Ovary (tissue), 10 donors: ENCODE measurements at places on chromosomes 3 and 15.
A peak's percentile ranks its signal among the peaks of the same experiment; 100 is the strongest.

DNA sequence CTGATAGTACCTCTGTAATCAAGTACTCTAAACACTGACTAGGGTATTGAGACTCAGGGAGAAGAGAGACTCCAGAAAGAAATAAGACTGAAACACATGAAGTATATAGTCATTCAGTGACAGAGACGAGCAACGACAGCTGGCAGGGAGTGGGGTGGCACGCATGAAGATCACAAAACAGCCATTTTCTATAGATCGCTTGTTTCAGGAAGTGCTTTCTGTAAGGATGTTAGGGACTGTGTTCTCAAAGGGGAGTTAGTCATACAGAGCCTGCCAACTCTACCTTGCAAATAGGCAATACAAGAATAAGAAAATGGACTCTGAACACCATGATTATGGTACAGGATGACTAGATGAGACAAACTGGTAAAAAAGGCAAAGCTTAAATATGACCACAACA lies 139.5 kb downstream of the TBL1XR1 start:
- no peak for DNase-seq

DNA sequence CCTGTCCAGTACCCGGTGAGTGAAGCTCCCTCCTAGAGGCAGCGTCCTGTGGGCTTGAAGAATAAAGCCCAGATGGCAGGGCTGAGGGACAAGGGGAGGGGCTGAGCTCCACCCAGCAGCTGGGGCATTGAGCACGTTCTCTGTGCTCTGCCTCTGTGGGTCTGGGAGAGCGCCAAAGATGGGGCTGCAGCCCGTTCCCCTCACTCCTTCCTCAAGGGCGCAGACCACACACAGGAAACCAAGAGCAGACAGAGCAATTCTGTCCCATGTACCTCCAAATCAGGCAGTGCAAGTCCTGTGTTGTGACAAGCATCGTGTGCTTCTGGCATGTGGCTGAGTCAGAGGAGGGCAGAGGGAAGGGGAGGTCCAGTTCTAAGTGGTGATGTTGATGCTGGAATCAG lies 15.7 kb upstream of the KIF23 start:
- DNase-seq = no peak

DNA sequence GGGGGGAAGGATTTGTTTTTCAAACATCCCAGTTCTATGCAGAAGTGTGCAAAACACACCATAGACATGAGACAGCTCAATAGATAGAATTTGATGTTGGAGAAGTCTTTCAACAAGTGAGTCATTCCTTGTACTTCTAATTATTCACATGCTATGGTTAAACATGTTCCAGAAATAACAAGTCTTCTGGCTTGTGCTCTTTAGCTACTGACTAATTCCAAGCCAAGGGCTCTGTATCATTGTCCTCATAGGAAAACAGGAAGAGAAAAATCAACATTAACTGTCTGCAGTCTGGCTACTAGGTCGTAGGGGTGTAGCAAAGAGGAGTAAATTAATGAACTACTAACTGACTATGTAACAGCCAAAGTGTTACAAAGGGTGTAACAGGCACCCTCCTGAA lies 25.8 kb downstream of the LDHAL6B start:
- DNase-seq = no peak

- DNase-seq = no peak
Observed at GRCh38 chr3:81953111-81953510, 191.7 kb upstream of the GBE1 start.

DNA sequence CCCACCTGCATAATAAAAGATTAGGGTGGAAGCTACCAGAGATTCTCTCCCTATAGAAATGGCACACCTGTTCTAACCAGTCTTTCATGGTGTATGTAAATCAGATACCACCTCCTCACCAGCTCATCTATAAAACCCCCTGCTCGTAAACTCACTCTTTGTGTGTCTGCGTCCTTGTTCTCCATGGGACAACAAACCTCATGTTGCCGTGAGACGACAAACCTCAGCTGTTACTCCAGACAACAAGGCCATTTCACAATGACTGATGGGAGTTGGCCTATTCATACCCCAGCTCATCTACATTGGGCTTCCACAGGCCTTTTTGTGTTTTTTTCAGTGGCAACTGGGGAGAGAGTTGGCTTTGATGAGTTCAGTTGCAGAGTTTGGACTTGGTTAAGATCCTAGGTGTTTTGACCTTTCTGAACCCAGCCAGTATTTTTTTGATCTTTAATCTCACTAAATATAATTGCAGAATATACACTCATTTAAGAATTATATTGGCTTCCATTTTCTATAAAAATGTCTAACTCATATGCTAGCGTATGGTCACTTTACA lies 96.6 kb upstream of the LRIG1 start:
- no peak for DNase-seq

DNA sequence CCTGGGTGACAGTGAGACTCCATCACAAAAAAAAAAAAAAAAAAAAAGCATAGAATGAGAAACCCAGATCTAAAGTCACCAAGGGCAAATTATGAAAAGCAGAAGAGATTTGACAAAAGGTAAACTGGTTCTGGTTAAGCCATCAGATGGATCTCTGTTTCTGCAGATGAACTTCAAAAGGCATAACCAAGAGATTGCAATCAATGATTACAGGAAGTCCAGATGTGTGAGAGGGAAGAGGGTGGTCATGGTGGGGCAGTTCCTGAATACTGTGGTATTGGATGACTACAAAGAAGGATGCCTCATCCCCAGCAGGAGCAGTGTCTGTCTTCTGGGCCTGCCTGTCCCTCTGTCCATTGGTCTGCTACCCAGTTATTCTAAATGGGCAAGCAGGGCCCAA lies 3.8 kb downstream of the P4HTM start:
- no peak for DNase-seq

DNA sequence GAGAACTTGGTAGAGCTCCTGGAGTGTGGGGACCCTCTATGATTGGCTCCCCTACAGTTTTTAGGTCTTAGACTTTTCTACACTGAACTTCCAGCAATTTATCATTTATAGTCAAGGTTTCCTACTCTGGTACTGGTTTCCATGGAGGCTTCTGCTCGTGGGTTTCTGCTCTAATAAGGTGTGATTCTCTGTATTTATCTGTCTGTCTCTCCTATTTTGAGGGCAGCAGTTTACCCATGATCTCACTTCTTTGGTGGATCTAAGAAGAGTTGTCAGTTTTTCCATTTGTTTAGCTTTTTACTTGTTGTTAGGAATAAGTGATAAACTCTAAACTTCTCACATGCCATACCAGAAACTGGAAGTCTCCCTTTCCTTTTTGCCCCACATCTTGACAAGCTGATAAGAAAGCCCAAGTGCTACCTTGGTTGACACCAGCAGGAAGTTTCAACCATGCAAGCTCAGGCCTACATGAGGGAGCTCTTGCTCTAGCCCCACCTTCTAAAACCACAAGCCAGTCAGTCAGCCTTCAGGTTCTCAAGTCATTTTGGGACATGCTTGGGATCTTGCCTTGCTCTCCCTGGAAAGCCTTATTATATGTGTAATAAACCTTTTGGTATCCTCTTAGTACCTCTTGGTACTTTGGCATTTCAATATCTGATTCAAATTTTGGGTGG lies 10.0 kb downstream of the TIMMDC1 start:
- no peak for DNase-seq

GRCh38 chr3:64932666-64933342 lies 245.0 kb upstream of the ADAMTS9 start:
- DNase-seq = no peak

- DNase-seq = no peak
Observed at GRCh38 chr3:7876741-7877297, 624.8 kb upstream of the LMCD1 start.

- DNase-seq = no peak
Observed at GRCh38 chr3:111415018-111415417, 127.0 kb upstream of the CD96 start.

DNA sequence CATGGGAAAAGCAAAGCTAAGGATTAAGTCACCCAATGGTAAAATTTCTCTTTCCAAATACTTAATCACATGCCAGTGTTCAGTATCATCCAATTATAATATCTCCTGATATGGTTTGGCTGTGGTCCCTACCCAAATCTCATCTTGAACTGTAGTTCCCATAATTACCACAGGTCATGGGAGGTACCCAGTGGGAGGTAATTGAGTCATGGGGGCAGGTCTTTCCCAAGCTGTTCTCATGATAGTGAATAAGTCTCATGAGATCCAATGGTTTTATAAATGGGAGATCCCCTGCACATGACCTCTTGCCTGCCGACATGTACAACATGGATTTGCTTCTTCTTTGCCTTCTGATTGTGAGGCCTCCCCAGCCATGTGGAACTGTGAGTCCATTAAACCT lies 26.1 kb upstream of the NMB start:
- DNase-seq = no peak

DNA sequence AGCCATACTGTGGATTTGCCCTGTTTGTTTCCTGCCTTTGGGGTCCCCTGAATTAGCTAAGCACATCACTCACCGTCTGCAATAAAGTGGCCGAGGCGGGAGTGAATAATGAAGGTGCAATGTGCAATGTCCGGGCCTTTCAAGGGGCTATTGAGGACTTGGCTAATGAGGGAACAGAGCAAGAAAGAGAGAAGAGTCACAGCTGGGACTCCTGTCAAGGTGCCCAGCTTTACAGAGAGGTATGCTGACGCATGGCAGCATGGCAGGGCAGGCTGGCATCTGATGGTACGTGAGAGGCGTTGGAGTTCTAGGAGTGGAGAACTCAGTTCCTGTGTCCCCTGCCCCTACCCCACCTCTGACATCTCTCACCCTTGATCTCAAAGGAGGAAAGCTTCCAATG lies 13.8 kb upstream of the ATP2B2 start:
- peak; percentile 4 for DNase-seq

- DNase-seq = no peak
Observed at GRCh38 chr3:113751141-113751540, 4.3 kb downstream of the ATP6V1A start.
